ENCODE measurements at places on chromosomes 11 and 22. TPM values are rescaled to one million over a fixed set of nuclear protein-coding genes. Genes with fewer than 3 reads are reported as not detected.

DNA sequence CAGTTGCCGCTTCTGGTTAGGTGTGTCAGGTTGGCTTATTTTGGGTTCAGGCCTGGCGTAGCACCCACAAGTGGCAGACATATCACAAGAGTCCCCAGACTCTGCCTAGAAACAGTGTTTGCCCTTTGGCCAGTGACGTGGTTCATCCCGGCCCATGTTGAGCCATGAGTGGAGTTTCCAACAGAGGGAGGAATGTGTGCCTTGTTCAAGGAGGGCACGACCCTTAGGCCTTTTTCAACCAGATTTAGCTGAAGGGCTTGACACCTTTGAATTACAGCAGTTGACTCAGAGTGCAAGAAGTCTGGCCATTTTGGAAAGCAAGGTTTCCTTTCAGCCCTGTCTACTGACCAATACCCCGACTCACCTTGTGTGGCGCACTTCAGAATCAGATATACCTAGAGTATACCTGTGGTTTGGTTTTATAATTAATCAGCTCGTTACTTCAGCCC, 15.1 kb upstream of the AIFM3 start:
- H3K4me1 ChIP-seq: peaks cover 50% of the 10 kb centered on the region
- no peaks in the 10 kb centered on the region for H3K27me3 ChIP-seq
- DNase-seq: peak; percentile 53
- peak overlapping the region; percentile 67 for H3K27ac ChIP-seq
- H3K4me3 ChIP-seq: no peak overlapping the region

- H3K4me1 ChIP-seq: peaks cover 3% of the 10 kb centered on the region
- H3K36me3 ChIP-seq: no peaks in the 10 kb centered on the region
- DNase-seq: peak; percentile 34
- H3K27ac ChIP-seq: no peak overlapping the region
- H3K4me3 ChIP-seq: no peak overlapping the region
These were observed 30.4 kb downstream of the CYP2R1 start for GRCh38 chr11:14861680-14862079.

GRCh38 chr22:49107961-49108530, 719.6 kb downstream of the BRD1 start:
- DNase-seq: no peak
- no peaks in the 10 kb centered on the region for H3K4me1 ChIP-seq
- H3K4me3 ChIP-seq: no peak overlapping the region
- no peaks in the 10 kb centered on the region for H3K36me3 ChIP-seq
- H3K27ac ChIP-seq: no peak overlapping the region

DNA sequence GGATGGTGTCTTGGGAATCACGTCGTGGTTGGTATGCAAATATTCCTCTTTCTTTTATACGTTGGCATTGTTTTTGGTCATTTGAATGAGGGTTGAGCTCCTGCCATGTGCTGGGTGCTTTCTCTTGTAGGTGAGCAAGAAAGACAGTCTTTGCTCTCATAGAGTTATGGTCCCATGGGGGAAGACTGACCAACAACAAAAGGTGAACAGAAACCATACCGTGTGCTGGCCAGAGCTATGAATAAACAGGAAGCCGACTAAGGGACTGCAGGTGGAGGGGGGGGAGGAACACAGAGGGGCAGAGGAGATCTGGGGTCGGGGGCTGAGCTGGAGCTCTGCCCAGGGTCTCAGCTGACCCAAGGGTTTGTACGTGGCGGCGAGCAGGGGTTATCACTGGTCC, 245.3 kb downstream of the CTTN start:
- H3K36me3 ChIP-seq: no peaks in the 10 kb centered on the region
- no peak overlapping the region for H3K27ac ChIP-seq
- H3K4me3 ChIP-seq: no peak overlapping the region
- no peaks in the 10 kb centered on the region for H3K27me3 ChIP-seq

DNA sequence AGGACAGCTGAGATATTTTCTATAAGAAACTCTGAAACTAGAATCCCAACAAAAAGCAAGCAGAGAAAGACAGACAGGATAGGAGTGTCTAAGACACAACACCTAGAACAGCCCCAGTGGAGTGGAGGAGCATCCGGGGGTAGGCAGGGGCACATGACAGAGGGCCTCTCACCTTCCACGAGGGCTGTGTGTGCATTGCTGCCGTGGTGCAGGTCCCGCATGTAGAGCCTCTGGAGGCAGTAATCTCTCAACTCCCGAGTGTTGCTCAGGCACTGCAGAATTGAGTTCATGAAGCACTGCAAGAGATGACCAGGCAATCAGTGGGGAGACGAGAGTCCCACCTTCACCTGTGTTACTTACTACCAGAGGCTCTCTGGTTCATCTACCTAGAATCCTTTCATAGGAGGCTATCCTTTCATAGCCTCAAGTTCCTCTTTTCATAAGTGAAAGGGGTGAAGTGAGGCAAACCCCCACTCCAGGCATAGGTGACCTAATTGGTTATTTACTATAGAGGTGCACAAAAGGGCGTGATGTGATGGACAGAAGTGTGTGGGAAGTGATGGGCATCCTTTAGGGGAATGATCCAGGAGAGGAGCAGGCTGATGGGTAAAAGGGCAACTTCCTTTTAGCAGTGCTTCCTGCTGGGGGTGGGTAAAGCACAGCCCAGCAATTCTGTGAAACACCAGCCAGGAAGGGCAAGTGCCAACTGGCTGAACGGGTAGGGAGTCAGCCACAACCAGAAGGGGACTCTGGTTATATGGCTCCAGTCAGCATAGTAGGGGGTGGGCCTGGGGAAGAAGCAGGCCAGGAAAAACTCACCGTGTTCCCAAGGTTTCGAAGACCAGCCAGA, 13.1 kb upstream of the MFRP start:
- peaks cover 54% of the 10 kb centered on the region for H3K4me1 ChIP-seq
- no peak overlapping the region for H3K4me3 ChIP-seq
- no peak overlapping the region for H3K27ac ChIP-seq
- no peaks in the 10 kb centered on the region for H3K27me3 ChIP-seq
- DNase-seq: no peak

DNA sequence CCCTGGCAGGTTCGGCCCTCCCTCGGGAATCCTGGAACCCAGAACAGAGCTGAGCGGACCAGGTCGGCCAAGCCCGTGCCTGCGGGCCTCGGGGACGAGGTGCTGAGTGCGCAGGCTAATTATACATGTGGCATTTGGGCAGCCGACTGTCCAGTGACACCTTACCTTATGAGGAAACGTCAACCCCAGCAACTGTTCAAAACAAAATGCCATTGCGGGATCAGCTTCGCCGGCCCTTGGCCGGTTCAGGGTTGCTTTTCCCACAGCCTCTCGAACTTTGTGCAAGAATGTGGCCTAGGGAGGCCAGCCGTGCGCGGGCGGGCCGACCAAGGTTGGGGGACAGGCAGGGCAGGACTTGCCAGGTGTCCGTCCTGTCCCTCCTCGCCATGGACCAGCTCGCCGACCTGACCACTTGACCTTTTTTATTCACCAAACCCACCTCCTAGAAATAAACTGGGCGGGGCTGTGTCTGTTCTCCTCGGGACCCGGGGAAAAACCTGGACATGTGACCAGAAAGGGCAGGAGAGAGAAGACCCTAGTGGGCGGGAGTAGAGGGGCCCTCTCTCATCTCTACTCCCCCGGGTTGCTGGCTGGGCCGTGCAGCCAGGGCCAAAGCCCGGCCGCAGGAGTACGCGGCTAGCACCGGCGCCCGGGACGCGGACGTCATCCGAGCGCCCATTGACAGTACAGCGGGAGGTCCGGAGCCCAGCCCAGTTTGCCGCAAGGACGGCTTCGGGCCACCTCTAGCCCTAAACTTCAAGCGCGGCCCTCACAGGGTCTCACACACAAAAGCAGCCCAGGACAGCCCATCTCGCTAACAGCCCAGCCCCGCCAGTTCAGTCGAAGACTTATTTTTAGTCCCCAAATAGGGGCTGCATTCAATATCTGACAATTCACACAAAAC, 134.3 kb upstream of the C11orf58 start:
- DNase-seq: peak; percentile 76
- H3K36me3 ChIP-seq: no peaks in the 10 kb centered on the region
- H3K27me3 ChIP-seq: no peaks in the 10 kb centered on the region
- peak overlapping the region; percentile 82 for H3K4me3 ChIP-seq
- peaks cover 29% of the 10 kb centered on the region for H3K4me1 ChIP-seq

DNA sequence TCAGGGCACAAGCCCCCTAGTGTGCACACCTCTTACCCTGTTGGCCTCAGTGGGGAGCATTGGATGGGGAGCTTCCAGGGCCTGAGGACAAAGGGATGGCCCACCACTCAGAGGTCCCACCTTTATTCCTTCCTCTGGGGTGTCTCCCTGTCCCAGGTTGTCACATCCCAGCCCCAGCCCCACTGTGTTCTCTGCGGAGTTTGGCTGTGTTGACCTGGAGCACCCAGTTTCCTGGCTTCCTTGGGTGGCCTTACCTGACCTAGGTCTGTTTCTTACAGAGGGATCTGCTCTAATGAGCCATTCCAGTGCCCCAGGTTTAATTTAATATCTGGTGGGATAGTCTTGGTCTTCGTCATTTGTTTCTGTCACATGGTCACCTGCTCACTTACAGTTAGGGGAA, 38.8 kb upstream of the HORMAD2 start:
- DNase-seq: no peak
- H3K36me3 ChIP-seq: no peaks in the 10 kb centered on the region
- peaks cover 2% of the 10 kb centered on the region for H3K4me1 ChIP-seq
- H3K27ac ChIP-seq: no peak overlapping the region
- H3K4me3 ChIP-seq: no peak overlapping the region
- no peaks in the 10 kb centered on the region for H3K27me3 ChIP-seq

- no peaks in the 10 kb centered on the region for H3K27me3 ChIP-seq
- H3K36me3 ChIP-seq: no peaks in the 10 kb centered on the region
- no peak overlapping the region for H3K27ac ChIP-seq
- no peak overlapping the region for H3K4me3 ChIP-seq
- no peak for DNase-seq
These were observed 22.6 kb upstream of the TTLL12 start for GRCh38 chr22:43209523-43209890.

- DNase-seq: peak; percentile 46
- H3K4me3 ChIP-seq: peak overlapping the region; percentile 91
- H3K36me3 ChIP-seq: no peaks in the 10 kb centered on the region
- no peaks in the 10 kb centered on the region for H3K27me3 ChIP-seq
These were observed 587 bp downstream of the DENND5A start for GRCh38 chr11:9264316-9265210.

- no peaks in the 10 kb centered on the region for H3K4me1 ChIP-seq
- no peak for DNase-seq
- no peaks in the 10 kb centered on the region for H3K36me3 ChIP-seq
- no peaks in the 10 kb centered on the region for H3K27me3 ChIP-seq
- no peak overlapping the region for H3K4me3 ChIP-seq
- H3K27ac ChIP-seq: no peak overlapping the region
These were observed 77.1 kb upstream of the MTMR2 start for GRCh38 chr11:96001037-96001436.

DNA sequence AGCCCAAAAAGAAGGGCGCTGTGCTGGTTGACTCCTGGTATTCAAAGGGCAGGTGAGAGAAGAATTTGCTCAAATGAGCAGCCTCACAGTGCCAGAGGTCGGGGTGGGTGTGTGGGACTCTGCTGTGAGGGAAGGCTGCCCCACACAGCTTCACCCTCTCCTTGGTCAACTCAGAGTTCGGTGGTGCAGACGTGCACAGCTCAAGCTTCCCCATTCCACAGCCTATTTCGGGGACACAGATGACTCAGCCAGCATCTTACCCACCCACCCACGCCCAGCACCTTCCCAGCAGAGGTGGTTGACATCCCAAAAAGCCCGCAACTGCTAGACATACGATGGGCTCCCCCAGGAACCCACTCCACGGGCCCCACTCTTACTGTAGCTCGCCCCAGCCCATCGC, 46.5 kb upstream of the CCND1 start:
- no peaks in the 10 kb centered on the region for H3K4me1 ChIP-seq
- H3K27me3 ChIP-seq: no peaks in the 10 kb centered on the region
- H3K4me3 ChIP-seq: no peak overlapping the region

DNA sequence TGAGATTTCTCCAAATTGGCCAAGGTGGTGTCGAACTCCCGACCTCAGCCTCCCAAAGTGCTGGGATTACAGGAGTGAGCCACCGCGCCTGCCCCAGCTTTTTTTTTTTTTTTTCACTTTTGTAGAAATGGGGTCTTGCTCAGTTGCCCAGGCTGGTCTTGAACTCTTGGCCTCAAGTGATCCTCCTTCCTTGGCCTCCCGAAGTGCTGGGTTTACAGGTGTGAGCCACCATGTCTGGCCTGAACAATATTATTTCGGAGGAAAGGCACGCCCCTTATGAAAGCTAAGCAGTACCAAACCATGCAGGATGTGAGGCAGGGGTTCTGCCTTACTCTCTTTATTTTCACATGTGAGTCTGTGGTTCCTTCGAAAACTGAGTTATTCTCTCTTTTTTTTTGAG, 16.1 kb downstream of the MTCH2 start:
- no peak overlapping the region for H3K27ac ChIP-seq
- H3K36me3 ChIP-seq: peaks cover 73% of the 10 kb centered on the region
- no peaks in the 10 kb centered on the region for H3K4me1 ChIP-seq
- H3K27me3 ChIP-seq: no peaks in the 10 kb centered on the region
- no peak for DNase-seq
- no peak overlapping the region for H3K4me3 ChIP-seq

DNA sequence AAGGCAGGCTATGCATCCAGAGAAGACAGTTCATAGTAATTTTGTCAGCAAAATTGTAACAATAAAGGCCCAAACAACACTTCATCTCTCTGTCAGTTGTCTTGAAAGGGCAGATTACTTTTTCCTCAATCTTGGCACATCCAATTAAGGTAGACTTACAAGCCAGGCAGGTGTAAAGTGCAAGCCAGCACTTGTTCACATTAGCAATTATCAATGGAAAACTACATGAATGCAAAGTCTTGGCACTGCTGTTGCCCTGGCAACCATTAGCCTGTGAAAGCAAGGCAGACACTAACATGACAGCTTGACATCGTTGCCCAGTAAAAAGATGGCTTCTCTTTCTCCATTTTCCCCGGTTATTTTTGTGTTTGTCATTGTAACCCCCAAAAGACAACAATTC, 677.2 kb upstream of the TENM4 start:
- no peak overlapping the region for H3K4me3 ChIP-seq
- no peaks in the 10 kb centered on the region for H3K36me3 ChIP-seq
- DNase-seq: no peak
- no peak overlapping the region for H3K27ac ChIP-seq
- peaks cover 2% of the 10 kb centered on the region for H3K27me3 ChIP-seq
- no peaks in the 10 kb centered on the region for H3K4me1 ChIP-seq

GRCh38 chr11:96257972-96258934, 84.7 kb downstream of the MAML2 start:
- no peaks in the 10 kb centered on the region for H3K36me3 ChIP-seq
- H3K27ac ChIP-seq: peak overlapping the region; percentile 49
- H3K27me3 ChIP-seq: no peaks in the 10 kb centered on the region
- H3K4me3 ChIP-seq: no peak overlapping the region
- DNase-seq: no peak
- no peaks in the 10 kb centered on the region for H3K4me1 ChIP-seq

GRCh38 chr11:129045150-129045549, 102.5 kb upstream of the TP53AIP1 start:
- no peaks in the 10 kb centered on the region for H3K36me3 ChIP-seq
- H3K4me1 ChIP-seq: no peaks in the 10 kb centered on the region
- no peak overlapping the region for H3K27ac ChIP-seq
- no peak for DNase-seq

Gene CARNS1
- total RNA-seq: 0.05 TPM

Gene ARHGAP1
- 21.9 TPM for total RNA-seq

Gene PRRG4
- 6.2 TPM for total RNA-seq

Gene MOV10L1
- total RNA-seq: 0.47 TPM

Gene CATSPER1
- not detected for total RNA-seq

Gene ANKK1
- total RNA-seq: 0.08 TPM

Gene CNGA4
- total RNA-seq: not detected

Gene MRGPRE
- not detected for total RNA-seq

Gene C11orf97
- total RNA-seq: not detected

Gene OR8J3
- total RNA-seq: not detected

Gene CASP5
- 0.50 TPM for total RNA-seq

Data from liver (tissue), 10 donors.